ENCODE measurements at places on chromosomes 16 and 17.

DNA sequence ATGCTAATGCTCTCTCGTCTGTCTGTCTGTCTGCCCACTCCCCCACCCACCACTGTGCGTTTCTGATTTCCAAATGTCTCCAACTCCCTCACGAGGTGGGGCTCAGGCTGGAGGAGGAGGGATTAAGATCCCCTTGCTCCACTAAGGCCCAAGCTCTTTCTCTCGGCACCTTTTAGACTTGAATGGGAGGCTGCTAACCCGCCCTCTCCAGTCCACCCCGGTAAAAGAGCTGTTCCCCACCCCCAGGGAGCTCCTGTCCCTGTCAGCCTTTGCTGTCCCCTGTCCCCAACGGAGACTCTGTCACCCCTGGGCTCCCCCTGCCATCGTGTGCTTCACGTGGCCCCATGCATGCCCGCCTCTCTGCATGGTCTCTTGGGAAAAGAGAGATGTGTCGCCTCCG lies 68.5 kb upstream of the PLCG2 start:
- no peak for DNase-seq

DNA sequence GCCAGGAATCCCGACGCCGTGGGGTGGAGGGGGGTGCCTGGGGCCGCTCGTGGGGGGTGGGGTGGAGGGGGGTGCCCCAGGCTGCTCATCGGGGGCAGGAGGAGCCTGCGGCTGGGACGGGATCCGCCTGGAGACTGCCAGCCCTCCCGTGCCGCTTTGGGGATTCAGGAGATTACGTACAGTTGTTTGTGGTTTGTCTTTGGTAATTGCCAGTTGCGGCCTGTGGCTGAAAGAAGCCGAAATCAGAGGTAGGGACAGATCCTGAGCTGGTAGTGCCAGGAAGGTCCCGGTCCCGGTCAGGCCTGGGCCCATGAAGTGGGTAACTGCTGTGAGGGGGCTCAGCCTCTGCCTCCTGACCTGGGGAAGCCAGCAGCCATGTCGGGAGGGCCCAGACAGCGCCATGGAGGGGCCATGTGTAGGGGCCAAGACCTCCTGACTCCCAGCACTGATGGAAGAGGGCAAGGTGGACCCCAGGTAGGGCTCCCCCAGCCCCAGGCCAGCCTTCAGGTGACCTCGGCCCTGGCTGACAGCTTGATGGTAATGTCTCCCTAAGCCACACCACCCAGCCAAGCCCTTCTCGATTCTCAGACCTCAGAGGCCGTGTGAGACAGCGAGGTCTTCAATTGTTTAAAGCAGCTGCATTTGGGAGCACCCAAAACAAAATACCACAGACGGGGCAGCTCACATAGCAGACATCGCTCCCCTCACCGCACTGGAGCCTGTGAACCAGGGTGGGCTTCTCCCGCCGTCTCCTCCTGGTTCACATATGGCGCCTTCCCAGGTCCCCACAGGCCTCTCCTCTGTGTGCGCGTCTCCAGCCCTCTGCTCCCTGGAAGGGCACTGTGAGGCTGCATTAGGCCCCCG lies 34.9 kb upstream of the SSTR5 start:
- DNase-seq = no peak

DNA sequence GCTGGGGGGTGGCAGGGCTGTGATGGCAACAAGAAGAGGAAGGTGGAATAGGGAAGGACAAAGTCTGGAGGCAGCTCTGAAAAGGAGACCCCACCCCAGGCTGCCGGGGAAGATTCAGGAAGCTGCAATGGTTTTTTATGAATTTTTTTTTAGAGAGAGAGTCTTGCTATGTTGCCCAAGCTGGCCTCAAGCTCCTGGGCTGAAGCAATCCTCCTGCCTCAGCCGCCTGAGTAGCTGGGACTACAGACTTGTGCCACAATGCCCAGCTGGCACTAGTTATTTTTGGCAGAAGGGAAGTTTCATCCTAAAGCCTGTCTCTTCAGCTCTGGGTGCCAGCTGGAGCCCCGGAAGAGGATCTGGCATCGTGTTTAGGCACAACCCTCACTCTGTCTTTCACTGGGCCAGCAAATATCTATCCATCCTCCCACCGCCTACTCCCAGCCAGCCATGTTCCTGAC lies 1.3 kb upstream of the CES3 start:
- DNase-seq = no peak

DNA sequence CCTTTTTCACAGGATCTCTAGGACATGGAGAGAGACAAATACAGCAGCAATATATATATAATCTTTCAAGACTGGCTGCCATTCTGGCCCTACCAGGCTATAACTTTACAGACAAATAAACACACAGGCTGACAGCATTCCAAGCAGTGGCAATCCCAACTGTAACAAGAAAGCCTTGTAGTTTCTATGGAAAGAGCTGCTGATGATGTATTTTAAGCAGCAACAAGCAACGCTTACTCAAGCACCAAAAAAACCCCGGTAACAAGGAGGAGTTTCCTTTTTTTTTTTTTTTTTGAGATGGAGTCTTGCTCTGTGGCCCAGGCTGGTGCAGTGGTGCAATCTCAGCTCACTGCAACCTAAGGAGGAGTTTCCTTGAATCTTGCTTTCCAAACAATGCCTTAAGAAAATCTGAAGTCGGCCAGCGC lies 23.2 kb downstream of the LSM12 start:
- DNase-seq = no peak

GRCh38 chr17:37787055-37787757 lies 42.3 kb upstream of the HNF1B start:
- DNase-seq = no peak

DNA sequence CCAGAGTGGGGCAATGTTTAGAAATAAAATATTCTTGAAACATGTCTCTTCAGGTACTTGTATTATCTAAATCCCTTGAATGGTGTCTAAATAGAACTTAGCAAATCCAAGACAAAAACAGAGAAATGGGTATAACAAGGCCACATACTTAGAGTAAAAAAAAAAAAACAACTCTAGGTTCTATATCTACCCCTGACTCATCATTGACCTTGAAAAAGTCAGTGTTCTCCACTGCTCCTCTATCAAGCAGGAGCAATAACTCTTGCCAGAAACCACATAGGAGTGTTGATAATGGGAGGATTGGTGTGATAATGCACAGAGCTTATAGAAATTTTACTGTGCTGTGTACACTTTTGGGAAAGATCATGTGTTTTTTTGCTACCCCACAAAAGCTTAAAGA lies 296.6 kb upstream of the PMFBP1 start:
- no peak for DNase-seq

- DNase-seq = no peak
These were observed 52.6 kb upstream of the MAP3K14 start for GRCh38 chr17:45369421-45369820.

GRCh38 chr17:28777178-28777577 lies 33.4 kb downstream of the TRAF4 start:
- no peak for DNase-seq

DNA sequence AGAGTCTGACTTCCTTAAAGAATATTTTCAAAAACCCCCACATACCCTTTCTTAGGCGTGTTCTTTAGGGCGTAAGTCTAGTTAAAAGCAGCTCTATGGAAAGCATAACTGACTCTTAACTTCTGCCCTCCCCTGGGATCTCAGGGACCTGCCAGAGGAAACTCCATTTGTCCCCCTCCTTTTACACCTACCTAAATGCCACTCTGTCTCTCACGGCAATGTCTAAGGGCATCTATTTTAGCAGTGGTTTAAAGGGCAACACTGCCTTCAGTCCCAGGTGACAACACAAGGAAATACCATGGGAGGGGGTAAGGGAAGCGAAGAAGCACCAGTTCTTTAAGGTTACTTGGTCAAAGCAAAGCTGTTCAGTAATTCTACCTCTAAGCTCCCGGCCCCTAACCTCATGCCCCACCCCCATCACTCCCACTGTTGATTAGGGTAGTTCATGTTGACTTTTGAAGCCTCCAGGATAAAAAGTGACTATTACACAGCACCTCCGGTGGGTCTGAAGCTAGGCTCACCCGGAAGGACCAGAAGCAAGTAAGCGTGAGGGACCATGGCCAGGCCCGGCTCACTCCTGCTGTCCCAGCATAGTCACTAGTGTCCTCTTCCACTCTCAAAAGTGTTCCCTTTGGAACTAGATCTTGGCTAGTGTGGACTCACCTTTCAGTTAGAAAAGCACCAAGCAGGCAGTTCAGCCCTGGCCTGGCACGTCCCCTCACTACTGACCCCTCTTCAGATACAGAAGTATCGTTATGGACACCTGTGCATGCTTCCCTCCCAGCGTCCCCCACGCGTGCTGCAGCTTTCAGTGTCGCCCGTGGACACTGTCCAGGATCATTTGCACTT lies 47.1 kb downstream of the CYTH1 start:
- DNase-seq = peak; percentile 55

- peak; percentile 45 for DNase-seq
These were observed 24.2 kb downstream of the XPO6 start for GRCh38 chr16:28187595-28188004.

- DNase-seq = no peak
These were observed 116.2 kb downstream of the C16orf78 start for GRCh38 chr16:49489686-49490320.
